ENCODE measurements at places on chromosomes 12 and 14. TPM values are rescaled to one million over a fixed set of nuclear protein-coding genes. Genes with fewer than 3 reads are reported as not detected.

Gene CD27
- total RNA-seq, result not detected

Gene PPP1R12A
- total RNA-seq, result 47.2 TPM

Gene TAS2R8
- total RNA-seq, result not detected

Gene DTX1
- total RNA-seq, result 1.8 TPM

Gene IRAK3
- total RNA-seq, result 3.0 TPM

Gene INHBC
- not detected for total RNA-seq

Measured in kidney epithelial cell (primary cell).